ENCODE measurements at places on chromosomes 16 and 17. TPM values are rescaled to one million over a fixed set of nuclear protein-coding genes. Genes with fewer than 3 reads are reported as not detected.
A peak's percentile ranks its signal among the peaks of the same experiment; 100 is the strongest.

DNA sequence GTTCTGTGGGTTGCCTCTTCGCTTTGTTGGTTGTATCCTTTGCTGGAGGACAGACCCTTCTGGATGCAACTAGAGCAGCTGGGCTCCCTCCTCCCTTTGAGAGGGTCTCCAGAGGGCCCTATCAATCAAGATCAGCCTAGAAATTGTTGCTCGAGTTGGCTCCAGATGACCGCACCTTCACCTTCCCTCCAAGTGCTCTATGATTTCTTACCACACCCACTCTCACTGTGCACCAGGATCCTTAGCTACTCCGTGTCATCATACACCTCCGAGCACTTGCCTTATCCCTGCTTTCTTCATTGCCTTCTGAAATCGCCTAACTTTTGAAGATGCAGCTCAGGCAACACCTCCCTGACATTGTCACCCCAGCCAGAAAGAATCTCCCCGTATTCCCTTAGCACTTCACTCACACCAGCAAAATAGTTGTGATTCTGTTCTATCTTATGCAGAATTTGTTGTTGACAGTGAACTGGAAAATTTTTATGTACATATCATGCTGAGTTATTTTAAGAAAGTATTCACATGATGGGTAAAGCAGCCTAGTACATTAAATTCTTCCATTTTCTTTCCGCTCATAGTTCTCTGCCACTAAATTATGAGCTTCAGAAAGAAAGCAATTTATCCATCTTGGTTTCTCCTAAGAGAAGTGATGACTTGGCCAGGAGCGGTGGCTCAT lies 52.9 kb downstream of the ABAT start:
- no peak for DNase-seq

GRCh38 chr16:73882033-73882432 lies 414.6 kb upstream of the PSMD7 start:
- no peak for DNase-seq

DNA sequence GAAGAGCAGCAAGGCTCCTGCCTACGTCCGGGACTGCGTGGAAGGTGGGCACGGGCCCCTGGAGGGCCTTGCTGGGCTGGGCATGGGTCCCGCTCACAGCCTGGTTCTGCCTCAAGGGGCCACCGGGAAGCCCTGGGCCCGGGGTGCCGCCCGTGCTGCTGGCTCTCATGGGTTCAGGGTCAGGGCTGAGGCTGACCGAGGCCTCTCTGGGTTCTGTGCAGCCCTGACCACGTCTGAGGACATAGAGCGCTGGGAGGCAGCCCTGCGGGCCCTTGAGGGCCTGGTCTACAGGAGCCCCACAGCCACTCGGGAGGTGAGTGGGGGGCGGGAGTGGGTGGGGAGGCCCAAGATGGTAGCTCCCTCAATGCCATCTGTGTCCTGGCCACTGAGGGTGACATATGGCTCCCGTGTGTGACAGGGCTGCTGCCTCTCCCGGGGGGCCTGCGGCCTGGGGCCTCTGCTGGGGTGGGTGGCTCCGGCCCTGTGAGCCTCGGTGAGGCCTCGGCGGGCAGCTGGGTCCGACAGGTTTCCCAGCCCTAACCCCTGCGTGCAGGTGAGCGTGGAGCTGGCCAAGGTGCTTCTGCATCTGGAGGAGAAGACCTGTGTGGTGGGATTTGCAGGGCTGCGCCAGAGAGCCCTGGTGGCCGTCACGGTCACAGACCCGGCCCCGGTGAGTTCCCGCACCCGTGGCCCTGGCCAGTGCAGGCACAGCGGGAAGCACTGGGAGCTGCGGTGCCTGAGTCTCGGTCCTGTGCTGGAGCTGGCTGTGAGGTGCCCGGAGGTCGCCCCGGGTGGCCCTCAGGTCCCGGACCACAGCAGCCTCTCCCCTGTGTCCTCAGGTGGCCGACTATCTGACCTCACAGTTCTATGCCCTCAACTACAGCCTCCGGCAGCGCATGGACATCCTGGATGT lies 9.2 kb downstream of the TELO2 start:
- DNase-seq: no peak

- DNase-seq: no peak
Observed at GRCh38 chr17:4038076-4038475, 73.8 kb upstream of the ATP2A3 start.

DNA sequence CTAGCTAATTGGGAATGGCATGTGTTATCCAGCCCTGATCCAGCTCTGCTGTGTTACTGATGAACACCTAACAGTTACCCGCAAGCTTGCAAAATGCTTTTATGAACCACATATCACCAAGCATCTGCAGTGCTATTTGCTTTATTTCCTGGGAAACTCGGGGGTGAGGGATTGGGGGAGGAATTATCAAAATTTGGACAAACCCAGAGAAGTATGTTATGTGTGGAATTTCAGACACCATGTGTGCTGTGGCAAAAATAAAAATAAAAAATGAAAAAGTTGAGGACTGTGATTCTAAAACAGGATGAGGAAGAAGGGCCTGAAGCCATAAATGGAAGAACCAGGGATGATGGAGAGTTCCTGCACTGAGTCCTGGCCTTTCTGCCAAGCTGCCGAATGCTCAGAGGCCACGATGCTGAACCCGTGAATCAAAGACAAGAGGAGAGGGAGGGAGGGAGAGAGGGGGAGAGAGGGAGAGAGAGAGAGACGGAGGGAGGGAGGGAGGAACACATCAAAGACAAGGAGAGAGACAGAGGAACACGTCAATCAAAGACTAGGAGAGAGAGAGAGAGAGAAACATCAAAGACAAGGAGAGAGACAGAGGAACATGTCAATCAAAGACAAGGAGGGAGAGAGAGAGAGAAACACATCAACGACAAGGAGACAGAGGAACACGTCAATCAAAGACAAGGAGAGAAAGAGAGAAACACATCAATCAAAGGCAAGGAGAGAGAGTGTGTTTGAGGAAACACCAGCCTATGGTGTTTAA lies 89.8 kb downstream of the MRM3 start:
- DNase-seq: peak; percentile 46

- DNase-seq: peak; percentile 84
Observed at GRCh38 chr17:50806141-50806643, 29.2 kb upstream of the WFIKKN2 start.

GRCh38 chr17:69696650-69697049 lies 282.2 kb downstream of the MAP2K6 start:
- peak; percentile 47 for DNase-seq

DNA sequence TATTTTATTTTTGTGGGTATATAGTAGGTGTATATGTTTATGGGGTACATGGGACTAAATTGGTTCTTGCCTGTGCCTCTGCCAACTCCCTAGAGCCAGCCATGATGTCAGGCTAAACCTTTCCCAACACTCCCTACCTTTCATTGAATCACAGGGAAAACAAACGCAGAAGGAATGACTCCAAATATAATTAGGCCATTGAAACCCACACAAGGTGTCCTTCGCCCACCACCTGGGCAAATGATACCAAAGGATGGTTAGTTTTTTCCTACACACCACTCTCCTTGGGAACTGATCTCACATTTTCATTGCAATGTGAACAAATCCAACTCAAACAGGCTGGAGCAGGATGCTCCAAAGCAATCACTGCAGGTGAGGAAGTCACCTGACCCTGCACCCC lies 27.5 kb downstream of the WSB1 start:
- DNase-seq: no peak

Gene MSLN
- 1.2 TPM for total RNA-seq

Gene CD7
- not detected for total RNA-seq

Gene FNDC8
- total RNA-seq: not detected

Gene NHLRC4
- total RNA-seq: 1.2 TPM

Gene CYLD
- 61.9 TPM for total RNA-seq
